Breast epithelium (tissue), 4 donors: ENCODE measurements at places on chromosomes 12 and 14. TPM values are rescaled to one million over a fixed set of nuclear protein-coding genes. Genes with fewer than 3 reads are reported as not detected.
A peak's percentile ranks its signal among the peaks of the same experiment; 100 is the strongest.

GRCh38 chr14:103556946-103557758 is 5.3 kb downstream of the BAG5 start:
- peak overlapping the region; percentile 50 for H3K27ac ChIP-seq
- H3K4me1 ChIP-seq: peaks cover 4% of the 10 kb centered on the region
- H3K4me3 ChIP-seq: no peak overlapping the region

DNA sequence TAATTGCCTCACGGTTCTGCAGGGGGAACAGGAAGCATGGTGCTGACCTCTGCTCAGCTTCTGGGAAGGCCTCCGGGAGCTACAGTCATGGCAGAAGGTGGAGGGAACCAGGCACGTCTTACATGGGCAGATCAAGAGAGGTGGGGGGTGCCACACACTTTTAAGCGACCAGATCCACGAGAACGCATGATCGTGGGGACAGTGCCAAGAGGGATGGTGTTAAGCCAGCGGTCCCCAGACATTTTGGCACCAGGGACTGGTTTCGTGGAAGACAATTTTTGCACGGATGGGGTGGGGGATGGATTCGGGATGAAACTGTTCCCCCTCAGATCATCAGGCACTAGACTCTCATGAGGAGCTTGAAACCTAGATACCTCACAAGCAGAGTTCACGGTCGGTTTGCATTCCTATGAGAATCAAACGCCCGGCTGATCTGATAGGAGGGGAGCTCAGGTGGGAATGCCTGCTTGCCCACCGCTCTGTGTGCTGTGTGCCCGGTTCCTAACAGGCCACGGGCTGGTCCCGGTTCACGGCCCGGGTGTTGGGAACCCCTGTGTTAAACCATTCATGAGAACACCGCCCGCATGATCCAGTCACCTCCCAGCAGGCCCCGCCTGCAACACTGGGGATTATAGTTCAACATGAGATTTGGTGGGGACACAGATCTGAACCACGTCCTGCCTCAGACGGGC is 96.9 kb downstream of the ADGRD1 start:
- H3K4me1 ChIP-seq: no peaks in the 10 kb centered on the region
- DNase-seq: peak; percentile 44
- H3K36me3 ChIP-seq: no peaks in the 10 kb centered on the region
- H3K27ac ChIP-seq: no peak overlapping the region
- H3K27me3 ChIP-seq: no peaks in the 10 kb centered on the region
- no peak overlapping the region for H3K4me3 ChIP-seq

Gene TAS2R42
- total RNA-seq: not detected

DNA sequence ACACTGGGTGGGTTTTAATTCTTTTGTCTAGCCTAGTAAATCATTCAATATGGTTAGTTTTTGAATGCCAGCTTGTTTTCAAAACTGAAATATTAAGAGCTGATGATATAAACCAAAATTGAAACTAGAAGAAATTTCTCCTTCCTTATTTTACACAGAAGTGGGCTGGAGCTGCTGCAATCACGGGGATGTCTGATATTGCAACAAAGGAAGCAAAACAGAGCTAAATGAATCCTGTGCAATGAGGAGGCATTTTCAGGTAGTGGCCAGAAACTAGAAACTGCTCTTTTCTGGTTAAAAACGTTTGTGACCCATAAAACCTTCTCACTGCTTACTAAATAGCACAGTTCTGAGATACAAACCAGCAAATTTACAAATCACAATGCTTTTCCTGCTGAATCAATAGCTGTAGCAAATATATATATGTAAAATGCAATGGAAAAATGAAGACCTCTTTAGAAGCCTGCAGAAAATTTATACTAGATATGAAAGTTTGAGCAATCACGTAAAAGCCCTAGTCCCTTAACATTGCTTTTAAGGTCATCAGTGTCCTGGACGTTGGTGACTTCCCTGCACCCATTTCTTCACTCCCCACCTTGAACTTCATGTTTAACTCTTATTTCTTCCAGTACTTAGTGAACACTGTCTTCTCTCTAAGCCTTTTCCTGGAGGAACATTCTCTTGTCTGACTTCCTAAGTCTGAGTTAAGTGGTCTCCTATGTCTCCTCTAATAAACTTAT is 15.9 kb upstream of the LRRK2 start:
- no peak overlapping the region for H3K27ac ChIP-seq
- H3K4me1 ChIP-seq: no peaks in the 10 kb centered on the region
- no peak overlapping the region for H3K4me3 ChIP-seq
- DNase-seq: no peak
- no peaks in the 10 kb centered on the region for H3K27me3 ChIP-seq

Gene DBX2
- 0.32 TPM for total RNA-seq

DNA sequence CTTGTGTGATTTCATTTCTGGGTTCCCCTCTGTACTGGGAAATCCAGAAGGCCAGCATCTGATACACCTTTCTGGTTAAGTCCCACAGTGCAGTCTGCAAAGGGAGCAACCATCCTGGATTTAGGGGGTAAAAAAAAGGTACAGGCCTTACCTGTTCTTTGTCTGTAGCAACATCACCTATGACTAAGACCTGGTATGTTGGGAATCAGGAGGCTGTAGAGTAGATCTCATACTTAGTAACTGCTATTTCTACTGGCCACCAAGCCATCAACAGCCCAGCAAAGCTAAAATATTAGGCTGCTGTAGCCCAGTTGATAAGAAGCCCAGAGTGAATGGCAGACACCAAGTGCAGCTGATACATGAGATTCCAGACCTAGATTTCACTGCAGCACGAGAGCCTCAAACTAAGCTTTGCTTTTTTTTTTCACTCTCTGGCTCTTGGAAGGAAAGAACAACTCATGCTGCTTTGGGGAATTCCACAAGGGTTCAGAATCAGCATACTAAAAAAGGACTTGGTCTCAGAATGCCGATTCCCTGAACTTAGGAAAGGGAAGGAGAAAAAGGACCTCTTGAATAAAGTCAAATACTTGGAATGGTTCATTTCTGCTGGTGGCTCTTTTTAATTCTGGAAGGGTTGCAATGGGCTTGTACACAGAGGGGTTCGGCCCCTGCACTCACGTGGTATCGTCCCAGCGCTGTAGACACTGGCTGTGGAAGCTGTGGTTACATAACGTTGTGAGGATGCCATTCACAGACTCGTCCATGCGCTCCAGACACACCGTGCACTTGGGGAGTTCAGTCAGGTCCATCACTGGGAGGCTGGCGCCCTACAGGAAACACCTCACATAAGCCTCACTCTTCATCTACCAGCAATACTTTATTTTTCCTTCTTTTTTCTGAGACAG is 20.5 kb downstream of the BRAP start:
- no peak overlapping the region for H3K4me3 ChIP-seq
- DNase-seq: no peak
- no peaks in the 10 kb centered on the region for H3K4me1 ChIP-seq
- H3K27ac ChIP-seq: no peak overlapping the region
- no peaks in the 10 kb centered on the region for H3K27me3 ChIP-seq

- no peaks in the 10 kb centered on the region for H3K36me3 ChIP-seq
- H3K27me3 ChIP-seq: no peaks in the 10 kb centered on the region
- H3K27ac ChIP-seq: peak overlapping the region; percentile 99
- H3K4me3 ChIP-seq: peak overlapping the region; percentile 49
Measured at GRCh38 chr12:6277982-6278438, 32.5 kb upstream of the PLEKHG6 start.

- H3K4me3 ChIP-seq: no peak overlapping the region
- H3K36me3 ChIP-seq: no peaks in the 10 kb centered on the region
- H3K27ac ChIP-seq: no peak overlapping the region
- DNase-seq: no peak
Measured at GRCh38 chr14:91752961-91753360, 21.1 kb upstream of the CATSPERB start.

GRCh38 chr12:68259318-68259940 is 6.0 kb upstream of the IL22 start:
- no peak overlapping the region for H3K4me3 ChIP-seq
- H3K27ac ChIP-seq: no peak overlapping the region
- no peaks in the 10 kb centered on the region for H3K36me3 ChIP-seq
- no peaks in the 10 kb centered on the region for H3K4me1 ChIP-seq
- no peak for DNase-seq

Gene KRT4
- not detected for total RNA-seq

DNA sequence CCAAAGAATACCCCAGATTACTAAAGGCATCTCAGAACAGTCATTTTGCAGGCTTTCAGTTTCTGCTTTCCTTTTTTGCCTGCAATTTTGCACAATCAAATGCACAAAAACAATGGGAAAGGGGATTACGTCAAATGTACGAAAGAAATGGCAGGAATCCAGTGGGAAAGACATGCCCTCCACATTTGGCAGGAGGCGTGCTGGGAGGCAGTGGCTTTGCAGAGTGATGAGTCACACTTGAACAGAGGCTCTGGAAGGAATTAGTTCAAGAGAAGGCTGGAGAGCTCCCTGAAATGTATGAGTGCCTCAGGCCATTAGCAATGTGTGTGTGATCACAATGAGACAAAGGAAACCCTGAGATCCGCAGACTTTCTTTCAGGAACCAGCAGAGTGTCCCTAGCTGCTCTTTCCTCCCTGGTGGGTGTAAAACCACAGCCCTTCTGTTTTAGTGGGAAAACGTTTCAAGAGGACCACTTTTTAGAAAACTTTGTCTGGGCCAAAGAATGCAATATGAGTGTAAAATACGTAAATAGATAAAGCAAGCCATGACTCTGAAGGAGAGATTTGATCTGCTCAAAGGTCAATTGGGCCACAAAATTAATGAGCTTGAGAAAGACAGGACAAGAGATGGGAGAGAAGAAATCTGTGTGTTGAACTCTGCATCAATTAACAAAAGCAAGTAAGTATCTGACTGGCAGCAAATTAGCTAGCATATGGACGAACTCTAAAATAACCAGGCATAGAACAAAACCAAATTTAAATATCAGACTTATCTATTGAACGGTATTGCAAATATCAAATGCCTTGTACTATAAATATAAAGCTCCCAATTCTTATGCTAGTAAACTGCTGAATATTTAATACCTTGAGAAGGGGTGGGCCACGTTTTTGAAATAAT is 155.4 kb upstream of the PDE3A start:
- H3K36me3 ChIP-seq: no peaks in the 10 kb centered on the region
- H3K4me3 ChIP-seq: no peak overlapping the region
- DNase-seq: peak; percentile 58
- peak overlapping the region; percentile 57 for H3K27ac ChIP-seq
- H3K27me3 ChIP-seq: no peaks in the 10 kb centered on the region

- H3K4me1 ChIP-seq: no peaks in the 10 kb centered on the region
- no peak for DNase-seq
- no peak overlapping the region for H3K27ac ChIP-seq
- no peak overlapping the region for H3K4me3 ChIP-seq
- H3K36me3 ChIP-seq: no peaks in the 10 kb centered on the region
Measured at GRCh38 chr12:98983647-98984046, 338.6 kb downstream of the APAF1 start.
